Fibroblast of lung (primary cell): ENCODE measurements at places on chromosomes 16 and 17. TPM values are rescaled to one million over a fixed set of nuclear protein-coding genes. Genes with fewer than 3 reads are reported as not detected.

The CDK5R1 gene
- total RNA-seq: 0.33 and 0.51 TPM in 2 replicates

The KRTAP3-1 gene
- not detected in 2 replicates for total RNA-seq

The ESRP2 gene
- total RNA-seq: under 0.01 and 0.17 TPM in 2 replicates

The LRRC46 gene
- total RNA-seq: under 0.01 TPM in 2 replicates

The SALL1 gene
- under 0.01 and 0.17 TPM in 2 replicates for total RNA-seq

The ZNF423 gene
- total RNA-seq: 0.17 and 0.77 TPM in 2 replicates

The SPSB3 gene
- total RNA-seq: 30.6 and 32.7 TPM in 2 replicates
